ENCODE measurements at places on chromosomes 2 and 18. TPM values are rescaled to one million over a fixed set of nuclear protein-coding genes. Genes with fewer than 3 reads are reported as not detected.

GRCh38 chr2:113886479-113887008, 3.3 kb upstream of the ACTR3 start:
- DNase-seq = no peak

- peak; percentile 97 for DNase-seq
Observed at GRCh38 chr18:76982841-76983583, 149.6 kb downstream of the MBP start.

The TFPI gene
- 26.5 TPM for total RNA-seq

GRCh38 chr2:180707884-180708205, 272.6 kb upstream of the UBE2E3 start:
- no peak for DNase-seq

GRCh38 chr2:20852670-20853069, 29.8 kb upstream of the LDAH start:
- DNase-seq = no peak

The ASTL gene
- not detected for total RNA-seq

DNA sequence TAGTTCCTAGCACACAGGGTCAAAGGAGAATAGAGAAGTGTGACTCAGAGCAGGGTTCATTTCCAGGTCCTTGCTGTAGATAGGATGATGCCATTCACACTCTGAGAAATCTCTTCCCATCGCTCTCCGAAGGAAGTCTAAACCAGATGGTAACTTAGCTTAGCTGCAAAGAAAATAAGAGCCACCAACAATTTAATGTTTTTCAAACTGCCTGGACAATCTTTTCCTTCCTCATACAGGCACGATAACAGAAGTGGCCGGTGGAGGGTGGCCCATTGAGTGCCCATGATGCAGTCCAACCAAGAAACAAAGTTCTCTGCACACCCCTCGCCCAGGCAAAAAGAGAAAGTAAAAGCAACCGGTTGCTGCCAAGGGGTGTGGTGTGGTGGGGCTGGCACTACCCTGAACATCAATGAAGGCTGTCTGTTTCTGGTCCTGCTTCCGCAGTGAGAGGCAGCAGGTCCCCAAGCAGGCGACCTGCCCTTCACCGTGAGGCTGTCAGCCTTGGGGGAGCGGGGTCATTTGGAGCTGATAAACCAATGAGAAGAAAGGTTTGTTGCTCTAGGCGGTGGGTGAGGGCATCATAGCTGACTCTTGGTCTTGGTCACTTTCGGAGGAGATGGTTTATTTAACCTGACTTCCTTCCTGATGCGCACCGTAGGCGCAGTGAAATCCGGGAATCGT, 105.6 kb upstream of the CD302 start:
- DNase-seq = no peak
